ENCODE measurements at places on chromosomes 3 and 15.
A peak's percentile ranks its signal among the peaks of the same experiment; 100 is the strongest.

GRCh38 chr3:42680271-42680670 is 5.1 kb upstream of the KLHL40 start:
- peak; percentile 64 for DNase-seq

- peak; percentile 99 for DNase-seq
Measured at GRCh38 chr3:50246517-50246954, 10.5 kb downstream of the GNAI2 start.

DNA sequence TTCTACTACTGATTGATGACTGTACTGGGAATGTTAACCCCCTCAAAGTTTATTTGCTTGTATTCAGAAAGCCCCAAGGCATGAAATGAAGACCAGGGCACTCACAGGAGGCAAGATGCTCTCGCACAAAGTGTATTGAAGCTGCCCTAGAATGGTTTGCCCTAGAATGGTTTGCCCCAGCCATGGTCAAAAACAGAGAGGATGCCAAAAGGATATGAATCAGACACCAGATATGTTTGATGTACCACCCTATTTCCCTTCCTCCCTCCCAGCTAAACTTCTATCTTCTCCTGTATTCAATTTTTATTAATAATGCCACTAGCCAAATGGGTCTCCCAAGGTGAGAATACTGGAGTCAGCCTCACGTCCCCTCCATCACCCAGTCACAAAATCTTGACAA is 101.3 kb downstream of the TMCO5A start:
- DNase-seq: peak; percentile 53

- no peak for DNase-seq
Measured at GRCh38 chr3:184691397-184692231, 20.2 kb downstream of the MAGEF1 start.

DNA sequence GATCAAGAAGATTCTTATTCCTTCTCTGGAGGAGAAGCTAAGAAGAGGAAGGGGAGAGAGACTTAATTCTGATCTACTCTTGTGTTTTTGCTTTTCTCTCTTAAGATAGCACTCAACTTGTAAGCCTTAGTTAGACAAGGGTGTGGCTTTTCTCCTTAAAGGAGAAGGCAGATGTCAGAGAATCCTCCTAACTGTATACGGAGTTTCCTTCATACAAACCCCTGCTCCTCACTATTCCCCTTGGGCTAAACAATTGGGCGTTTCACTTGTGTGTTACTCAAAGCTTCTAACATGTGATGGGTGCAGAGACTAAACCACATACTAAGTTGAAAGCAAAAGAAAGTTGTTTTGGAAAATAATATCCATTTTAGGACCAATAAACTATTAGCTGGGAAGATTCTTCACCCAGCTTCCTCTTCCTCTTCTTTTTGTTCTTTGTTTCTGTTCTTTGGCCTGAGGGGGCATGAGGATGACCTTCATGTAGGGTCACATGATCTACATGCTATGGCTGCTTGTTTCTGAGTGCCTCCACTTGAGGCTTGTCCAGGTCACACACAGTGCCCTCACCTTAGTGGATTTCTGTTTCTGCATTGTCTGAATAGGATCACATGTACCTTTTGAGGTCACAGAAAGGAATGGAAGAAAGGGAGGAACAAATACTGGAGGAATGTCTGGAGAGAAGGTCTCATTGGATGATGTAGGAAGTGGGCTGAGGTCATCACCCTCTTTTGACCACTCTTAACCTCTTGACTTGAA is 14.6 kb downstream of the SPINK8 start:
- DNase-seq: no peak

- DNase-seq: peak; percentile 47
Measured at GRCh38 chr3:100972867-100973266, 20.4 kb downstream of the ABI3BP start.

- DNase-seq: peak; percentile 39
Measured at GRCh38 chr3:86792316-86792715, 198.6 kb downstream of the VGLL3 start.

DNA sequence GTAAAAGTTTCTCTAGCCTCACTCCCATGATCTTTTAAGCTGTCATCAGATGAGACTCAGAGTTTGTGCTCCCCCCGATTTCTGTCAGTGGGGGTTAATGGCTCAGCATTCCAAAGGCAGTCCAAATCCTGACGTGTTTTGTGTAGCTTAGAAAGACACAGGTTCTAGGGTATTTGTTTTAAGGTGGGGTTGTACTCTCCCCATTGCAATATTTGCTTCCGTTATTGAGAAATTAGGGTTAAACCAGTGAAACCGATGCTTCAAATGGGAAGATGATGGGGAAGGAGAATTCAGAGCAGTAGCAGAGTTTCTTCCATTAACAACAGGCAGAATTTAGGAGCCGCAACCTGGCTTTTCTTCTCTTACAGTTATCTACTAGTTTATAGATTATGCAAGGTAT is 3.4 kb downstream of the PIGB start:
- no peak for DNase-seq

- no peak for DNase-seq
Measured at GRCh38 chr3:20608054-20608738, 422.2 kb upstream of the SGO1 start.

GRCh38 chr3:71005702-71006321 is 577.7 kb downstream of the FOXP1 start:
- no peak for DNase-seq

GRCh38 chr3:64336488-64336887 is 111.2 kb upstream of the PRICKLE2 start:
- DNase-seq: no peak

DNA sequence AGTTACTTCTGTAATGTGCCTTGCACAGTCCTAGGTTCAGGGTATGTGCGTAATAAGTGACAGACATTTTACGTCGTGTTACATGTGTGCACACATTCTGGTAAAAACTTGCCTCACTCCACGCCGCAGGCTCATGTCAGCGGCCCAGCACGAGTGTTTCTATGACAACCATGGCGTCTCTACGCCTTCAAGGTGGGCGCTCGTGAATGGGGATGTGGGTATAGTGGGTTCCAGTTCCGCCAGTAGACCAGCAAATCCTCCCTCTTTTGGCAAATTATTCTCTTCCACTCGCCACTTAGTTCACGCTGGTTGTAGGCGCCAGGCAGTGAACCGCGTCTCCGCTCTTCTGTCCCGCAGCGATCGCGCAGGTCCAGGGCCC is 40.3 kb downstream of the CHST14 start:
- no peak for DNase-seq

DNA sequence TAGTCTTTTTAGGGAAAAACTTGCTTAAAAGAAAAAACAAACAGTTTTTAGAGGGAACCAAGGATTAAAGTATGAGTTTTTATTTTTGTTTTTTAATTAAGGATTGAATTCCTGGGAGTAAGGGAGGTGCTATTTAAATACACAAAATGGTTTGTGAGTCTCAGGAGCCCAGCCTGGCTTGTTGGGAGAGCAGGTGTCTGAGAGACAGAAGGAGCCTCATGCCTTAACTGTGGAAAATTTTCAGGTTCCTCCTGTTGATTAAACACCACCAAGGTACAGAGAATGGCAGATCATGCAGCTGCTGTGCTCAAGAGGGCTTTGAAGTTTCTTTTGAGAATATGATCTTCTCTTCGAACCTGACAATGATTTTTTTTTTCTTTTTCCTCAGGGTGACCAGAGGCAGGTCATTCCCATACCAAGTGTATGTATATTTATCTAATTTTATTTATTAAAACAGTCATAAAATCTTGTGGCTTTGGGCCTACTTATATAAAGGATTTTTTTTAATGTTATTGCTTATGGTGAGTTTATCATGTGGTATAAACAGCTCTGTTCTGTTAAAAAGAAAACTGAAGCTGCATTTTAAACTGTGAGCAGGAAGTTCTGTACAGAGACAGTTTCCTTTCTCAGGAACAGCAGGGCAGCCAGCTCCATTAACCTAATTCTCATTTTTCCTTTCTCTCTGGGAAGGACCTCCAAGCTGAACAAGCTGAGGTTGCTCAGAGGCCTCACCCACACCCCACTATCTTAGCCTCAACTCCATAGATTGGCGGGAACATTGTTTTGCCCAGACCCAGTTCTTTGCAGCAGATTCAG is 33.7 kb upstream of the VILL start:
- DNase-seq: no peak

DNA sequence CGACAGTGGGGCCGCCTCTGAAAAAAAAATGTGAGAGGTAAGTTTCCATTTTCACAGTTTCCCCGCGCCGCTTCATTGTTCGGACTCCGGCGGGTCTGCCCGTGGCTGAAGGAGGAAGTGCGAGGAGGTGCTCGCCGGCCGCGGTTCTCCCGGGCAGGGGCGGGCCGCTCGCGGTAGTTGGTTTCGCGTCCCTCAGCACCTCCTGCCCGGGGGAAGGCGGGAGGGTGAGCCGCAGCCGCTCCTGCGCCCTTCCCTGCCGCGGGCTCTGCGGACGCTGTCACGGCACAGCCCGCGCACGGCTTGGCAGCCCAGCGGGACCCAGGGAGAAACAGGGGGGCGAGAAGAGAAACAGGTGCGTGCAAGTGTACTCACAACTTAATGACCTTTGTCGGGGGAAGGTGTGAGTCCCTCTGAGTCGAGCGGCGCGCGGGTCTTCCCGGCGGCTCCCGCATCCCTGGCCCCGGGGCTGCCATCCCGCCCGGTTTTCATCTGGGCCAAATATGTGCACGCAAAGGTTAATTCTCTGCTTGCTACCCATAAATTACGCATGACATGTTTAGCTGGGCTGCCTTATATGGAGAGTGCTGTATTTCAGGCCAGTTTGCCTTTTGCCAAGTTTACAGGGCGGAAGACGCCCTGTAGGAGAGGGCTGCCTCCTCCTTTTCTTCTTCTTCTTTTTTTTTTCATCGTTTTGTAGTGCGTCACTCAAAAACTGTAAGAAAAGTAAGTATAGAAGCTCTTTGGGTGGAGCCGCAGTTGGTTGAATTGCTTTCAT is 514 bp downstream of the MBNL1 start:
- peak; percentile 87 for DNase-seq

DNA sequence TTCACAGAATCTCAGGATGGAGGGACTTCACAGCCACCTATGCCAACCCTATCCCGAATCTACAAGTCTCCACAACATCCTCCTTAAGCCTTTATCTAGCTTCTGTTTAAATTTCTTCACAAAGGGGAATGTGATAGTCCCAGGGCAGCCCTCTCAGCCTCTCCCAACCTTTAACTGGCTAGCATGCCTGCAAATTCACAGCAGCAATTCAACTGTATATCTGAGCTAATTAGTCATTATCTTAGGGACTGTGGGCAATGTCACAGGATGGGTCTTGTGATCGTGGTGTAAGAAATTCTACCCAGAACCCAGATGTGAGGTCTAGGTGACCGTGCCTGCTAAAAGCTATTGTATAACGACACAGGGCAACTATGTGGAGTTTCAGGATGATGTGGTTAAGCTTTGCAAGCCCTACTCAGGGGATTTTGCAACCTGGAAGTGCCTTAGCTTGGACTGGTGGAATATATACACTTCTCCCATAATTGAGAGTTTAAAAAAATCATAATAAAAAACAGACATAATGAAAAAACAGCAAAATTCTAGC is 65.5 kb upstream of the FBN1 start:
- DNase-seq: no peak

DNA sequence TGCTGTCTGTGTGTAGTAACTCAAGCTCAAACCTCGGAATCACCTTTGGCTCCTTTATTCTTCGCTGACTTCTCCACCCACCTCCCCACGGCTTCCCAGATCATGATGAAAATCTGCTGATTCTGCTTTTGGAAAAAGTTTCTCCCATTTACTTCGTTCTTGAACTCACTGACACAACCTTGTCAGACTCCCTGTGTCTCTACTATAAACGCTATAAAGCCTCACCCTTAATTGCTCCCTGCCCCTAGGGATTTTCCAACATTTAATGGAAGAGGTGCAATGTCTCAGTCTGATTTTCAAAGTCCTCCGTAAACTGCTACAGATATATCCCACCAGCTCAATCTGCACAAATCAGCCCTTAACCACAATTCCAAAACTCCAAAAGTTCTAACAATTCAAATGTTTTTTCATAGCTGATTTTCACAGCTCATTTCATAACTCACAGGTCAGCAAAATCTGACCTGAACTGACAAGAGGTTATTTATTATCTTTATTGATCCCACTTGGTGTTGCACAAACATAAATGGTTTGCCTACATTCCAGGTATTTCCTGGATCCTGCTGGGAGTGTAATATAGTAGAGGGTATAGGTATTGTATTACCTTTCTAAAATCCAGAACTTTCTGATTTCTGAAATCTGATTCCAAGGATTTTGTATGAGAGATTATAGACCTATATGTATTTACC is 129.4 kb downstream of the PLD1 start:
- DNase-seq: no peak

GRCh38 chr15:39127925-39128617 is 452.8 kb upstream of the THBS1 start:
- peak; percentile 93 for DNase-seq

- DNase-seq: no peak
Measured at GRCh38 chr15:35218215-35218614, 133.1 kb upstream of the NANOGP8 start.

DNA sequence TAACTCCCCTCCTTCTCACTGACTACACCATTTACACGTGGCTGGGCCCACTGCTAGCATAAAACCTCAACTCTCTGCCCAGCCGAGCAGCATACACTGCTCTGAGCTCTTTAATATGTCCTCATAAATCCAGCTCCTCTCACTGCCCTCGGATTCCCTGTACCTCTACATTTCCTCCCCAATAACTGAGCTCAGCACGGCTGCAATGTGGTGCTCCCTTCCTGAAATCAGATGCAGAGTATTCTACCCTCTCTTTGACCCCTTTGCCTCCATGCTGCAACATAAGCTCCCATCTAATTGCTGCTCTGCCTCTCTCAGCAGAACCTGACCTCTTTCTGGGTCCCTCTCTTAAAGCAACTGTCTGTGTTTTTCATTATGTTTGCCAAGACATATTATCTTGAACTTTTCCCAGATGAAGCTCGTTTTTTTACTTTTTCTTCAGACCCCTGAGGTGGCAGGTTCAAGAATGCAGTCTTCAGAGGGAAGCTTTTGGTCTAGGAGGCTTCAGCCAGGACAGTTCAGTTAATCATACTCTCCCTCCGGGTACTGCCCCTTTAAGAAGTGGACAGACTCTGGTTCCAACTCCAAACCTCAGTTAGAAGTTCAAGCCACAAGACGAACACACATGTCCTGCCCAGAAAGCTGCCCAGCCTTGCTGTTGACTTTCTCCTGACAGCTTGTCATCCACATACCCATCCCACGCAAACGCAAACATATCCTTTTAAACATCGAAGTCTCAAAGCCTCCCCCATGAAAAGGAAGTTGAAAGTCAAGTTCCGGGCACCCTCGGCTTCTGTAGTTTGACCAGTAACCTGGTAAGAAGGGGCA is 81.1 kb upstream of the NEO1 start:
- DNase-seq: no peak

- peak; percentile 66 for DNase-seq
Measured at GRCh38 chr3:15339786-15340215, 7.4 kb upstream of the SH3BP5 start.

DNA sequence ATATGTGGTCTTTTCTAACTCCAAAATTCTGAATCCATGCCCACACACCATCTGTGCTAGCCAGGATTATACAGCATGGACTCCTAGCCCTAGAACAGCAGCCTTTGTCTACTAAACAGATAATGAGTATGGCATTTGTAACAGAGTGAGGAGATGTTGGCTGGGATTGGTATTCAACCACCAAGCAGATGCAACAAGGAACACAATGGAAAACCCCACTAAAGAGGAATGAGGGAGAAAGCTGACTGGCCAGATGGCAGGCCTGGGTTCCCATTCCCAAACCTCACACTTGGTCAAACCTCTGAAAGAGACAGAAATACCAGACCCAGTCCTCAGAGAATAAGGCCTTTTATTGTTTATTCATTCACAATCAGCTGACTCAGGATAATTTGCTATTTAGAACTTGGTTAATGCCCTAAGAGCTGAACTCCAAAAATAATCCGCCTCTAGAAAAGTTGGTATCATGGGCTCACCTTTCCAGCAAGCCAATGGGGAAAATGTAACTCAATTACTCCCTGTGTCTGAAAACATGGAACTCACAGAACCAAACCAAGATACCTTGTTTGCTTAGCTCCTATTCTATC is 145.6 kb downstream of the LRRC3B start:
- DNase-seq: no peak

- no peak for DNase-seq
Measured at GRCh38 chr3:131847966-131848510, 186.8 kb downstream of the CPNE4 start.

Data from EL (cell line).